ENCODE measurements at places on chromosomes 16 and 17.

GRCh38 chr16:73006026-73006425 lies 41.9 kb downstream of the ZFHX3 start:
- no peak for DNase-seq

GRCh38 chr16:29848420-29849297 lies 14.4 kb downstream of the CDIPT start:
- peak; percentile 70 for DNase-seq

DNA sequence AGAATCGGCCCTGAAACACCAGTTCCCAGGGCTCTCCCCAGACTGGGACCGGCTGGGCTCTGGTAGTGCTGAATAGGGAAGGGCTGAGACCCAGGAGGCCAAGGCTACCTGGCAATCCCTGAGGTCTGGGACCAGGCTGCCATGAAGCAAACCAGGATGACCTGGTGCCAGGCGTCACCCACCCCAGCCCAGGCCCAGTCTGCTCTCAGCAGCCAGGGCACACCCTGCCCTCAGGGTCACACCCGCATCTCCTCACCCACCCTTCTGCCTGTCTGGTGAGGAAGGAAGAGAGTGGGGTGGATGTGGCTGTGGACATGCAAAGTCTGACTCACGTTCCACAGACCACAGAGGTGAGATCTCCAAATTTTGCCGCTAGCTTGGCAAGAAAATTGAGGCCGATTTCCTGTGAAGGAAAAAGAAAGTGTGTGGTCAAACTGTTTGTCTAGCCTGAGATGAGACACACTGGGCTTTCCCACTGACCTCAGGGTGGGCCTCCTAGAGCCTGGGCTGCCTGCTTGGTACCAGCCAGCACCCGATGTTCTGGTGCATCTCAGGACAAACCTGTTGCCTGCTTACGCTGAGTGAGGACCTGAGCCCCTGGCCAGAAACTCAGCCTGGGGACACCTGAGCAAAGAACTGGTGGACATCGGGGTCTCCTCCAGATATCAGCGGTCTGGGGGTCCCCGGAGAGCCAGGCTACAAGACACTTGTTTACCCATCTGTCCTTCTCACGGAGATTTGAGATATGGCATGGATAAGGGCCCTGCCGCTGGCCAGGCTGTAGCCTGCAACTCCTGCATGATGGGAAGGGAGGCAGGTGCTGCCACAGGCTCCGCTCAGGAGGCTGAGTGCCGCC lies 6.3 kb upstream of the RAB37 start:
- DNase-seq: peak; percentile 64

GRCh38 chr17:9087921-9088320 lies 66.6 kb downstream of the NTN1 start:
- DNase-seq: no peak

DNA sequence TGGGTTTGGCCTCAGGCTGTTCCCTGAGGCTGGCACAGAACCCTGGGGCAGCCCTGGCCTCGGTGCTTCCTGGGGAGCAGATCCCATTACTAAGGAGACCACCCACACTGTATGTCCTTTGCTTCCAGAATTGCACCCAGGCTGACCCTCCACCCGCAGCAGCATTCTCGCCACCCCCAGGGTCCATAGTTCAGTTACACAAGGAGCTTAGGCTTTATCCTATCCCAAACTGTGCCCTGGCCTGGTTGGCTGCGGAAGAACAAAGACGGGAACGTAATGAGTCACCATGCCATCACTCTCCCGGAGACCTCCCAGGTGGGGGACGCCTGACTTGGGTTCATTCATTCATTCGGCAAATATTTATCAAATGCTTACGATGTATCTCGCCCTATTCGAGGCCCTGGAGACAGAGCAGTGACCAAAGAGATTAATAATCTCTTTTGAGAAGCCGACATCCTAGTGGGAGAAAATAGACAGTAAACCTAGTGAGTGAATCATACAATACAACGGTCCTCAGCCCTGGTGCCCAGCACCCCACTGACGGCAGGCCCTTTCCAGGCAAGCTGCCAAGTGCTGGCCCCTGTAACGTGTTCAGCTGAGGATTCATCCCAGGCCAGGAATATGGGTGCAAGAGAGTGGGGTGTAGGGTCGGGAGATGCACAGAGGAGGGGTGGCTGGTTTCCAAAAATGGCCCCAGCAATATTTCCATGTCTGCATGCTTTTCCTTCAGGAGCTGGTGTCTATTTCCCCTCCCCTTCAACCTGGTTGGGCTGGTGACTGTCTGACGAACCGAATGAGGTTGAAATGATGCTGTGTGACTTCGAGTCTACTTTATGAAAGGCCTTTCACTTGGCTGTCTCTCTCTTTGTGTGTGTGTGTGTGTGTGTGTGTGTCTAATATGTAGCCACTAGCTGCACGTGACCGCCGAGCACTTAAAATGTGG lies 134.2 kb downstream of the MGAT5B start:
- no peak for DNase-seq

DNA sequence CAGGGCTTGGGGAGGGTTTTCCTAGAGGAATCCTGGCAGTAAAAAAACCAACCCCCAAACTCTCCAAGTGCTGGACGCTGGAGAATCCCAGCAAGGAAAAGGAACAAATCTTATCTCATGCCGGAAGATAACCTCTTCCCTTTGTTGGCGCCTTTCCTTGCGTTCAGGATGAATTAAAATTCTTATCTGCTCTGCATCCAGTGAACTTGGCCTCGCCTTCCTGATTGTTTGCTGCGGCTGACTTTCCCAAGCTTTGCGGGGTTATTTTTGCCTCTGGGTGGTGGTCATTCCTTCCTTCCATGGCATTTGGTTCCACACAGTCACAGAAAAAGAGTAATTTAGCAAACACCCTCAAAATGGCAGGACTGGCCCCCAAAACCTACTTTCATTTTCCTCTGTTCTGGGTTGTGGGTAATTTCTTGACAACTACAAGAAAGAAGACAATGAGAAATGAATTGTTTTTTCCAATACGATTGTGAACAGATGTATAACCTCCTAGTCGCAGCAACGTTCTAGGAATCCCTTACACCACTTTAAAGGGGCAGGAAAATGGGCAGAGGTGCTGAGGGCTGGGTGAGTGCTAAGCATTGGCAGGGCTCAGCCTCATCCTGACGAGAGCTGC lies 77.8 kb downstream of the MRC2 start:
- DNase-seq: no peak

GRCh38 chr17:50884439-50885311 lies 18.5 kb upstream of the TOB1 start:
- no peak for DNase-seq

GRCh38 chr17:82269138-82269881 lies 4.2 kb downstream of the CSNK1D start:
- DNase-seq: no peak

DNA sequence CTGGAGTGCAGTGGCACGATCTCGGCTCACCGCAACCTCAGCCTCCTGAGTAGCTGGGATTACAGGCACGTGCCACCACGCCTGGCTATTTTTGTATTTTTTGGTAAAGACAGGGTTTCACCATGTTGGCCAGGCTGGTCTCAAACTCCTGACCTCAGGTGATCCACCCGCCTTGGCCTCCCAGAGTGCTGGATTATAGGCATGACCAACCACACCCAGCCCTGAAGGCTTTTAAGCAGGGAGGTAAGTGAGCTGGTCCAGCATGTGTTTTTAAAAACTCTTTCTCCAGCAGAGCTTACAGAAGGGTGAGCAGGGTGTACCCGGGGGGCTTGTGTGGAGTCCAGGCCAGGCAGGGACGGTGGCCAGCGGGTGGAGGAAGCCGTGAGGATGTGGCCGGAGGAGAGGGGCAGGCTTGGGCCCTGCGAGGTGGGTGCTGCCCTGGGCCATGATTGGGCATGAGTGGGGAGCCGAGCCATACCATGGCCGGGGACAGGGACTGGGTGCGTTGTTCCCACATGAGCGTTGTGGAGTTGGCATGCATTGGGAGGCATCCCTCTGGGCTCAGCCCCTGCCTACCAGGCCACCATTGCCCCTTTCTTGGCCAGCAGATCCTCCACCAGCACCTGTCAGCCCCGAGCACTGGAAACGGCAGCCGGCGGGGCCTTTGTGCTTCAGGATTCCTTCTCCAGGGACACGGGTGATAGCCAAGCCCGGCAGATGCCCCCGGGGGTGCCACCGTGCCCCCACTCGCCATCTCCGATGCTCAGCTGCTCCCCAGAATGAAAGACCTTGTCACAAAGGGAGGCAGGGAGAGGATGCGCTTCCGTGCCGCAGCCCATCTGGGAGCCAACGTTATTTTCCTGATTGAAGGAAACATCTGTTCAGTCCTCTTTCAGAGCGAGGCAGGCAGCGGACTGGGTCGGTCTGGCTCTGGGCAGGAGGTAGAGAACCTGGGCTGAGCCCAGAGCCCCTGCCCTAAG lies 64.5 kb downstream of the RAI1 start:
- DNase-seq: no peak

- no peak for DNase-seq
Observed at GRCh38 chr17:80885947-80886582, 105.6 kb upstream of the CHMP6 start.

GRCh38 chr16:66131156-66131807 lies 235.2 kb upstream of the CDH5 start:
- no peak for DNase-seq

- no peak for DNase-seq
Observed at GRCh38 chr17:68670967-68671693, 70.0 kb upstream of the FAM20A start.

GRCh38 chr16:74034862-74035261 lies 261.8 kb upstream of the PSMD7 start:
- DNase-seq: no peak

- no peak for DNase-seq
Observed at GRCh38 chr17:28978356-28978964, 27.1 kb upstream of the PHF12 start.

GRCh38 chr17:35708951-35709350 lies 22.5 kb upstream of the RASL10B start:
- DNase-seq: no peak

DNA sequence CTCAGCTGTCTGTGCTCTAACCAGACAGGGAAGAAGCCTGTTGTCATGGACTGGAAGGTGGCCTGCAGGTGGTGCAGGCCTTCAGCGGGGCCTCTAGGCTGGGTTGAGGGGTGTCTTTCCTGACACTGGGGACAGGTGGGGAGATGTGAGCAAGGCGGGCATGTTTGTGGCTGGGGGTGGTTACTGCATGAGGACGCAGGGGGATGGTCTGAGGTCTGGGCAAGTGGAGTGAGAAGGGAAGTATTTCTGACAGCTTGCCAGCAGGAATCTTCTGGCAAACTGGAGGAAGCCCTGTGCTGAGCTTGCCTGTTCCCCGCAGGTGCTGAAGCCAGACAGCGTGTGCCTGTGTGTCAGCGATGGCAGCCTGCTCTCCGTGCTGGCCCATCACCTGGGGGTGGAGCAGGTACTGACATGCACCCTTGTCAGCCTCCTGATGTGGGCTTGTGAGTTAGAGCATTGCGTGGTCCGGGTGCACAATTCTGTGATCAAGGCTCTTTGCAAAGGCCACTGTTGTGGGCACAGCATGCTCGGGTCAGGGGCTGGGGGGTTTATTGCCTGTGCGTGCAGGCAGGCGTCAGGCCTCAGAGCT lies 36.2 kb downstream of the PRMT7 start:
- no peak for DNase-seq

DNA sequence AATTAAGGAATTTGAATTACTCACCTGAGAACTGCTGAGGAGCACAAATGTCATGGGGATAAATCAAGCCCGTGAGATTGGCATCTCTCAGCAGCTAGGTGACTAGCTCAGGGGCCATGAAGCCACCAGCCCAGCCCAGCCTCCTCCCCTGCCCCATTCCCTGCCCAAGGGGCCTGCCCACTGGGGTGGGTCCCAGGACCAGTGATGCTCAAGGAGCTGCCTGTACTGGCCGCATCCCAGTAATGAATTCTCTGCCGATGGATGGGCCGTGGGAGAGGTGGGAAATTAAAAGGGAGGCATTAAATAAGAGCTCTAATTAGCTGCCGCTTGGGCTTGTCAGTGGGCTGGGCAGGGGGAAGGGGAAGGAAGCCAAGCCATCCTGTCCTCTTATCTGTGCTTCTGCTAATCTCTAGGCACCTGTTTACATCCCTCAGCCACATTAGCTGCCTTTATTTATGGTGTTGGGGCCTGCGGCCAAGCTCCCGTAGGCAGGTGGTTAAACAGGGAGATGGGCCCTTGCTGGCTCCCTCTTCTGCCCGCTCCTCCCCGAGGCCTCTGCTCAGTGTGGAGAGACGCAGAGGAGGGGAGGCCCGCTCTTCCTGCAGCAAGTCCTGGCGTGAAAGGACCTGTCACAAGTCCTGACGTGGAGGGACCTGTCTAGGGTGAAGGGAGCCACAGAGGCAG lies 48.8 kb downstream of the PIPOX start:
- DNase-seq: no peak

DNA sequence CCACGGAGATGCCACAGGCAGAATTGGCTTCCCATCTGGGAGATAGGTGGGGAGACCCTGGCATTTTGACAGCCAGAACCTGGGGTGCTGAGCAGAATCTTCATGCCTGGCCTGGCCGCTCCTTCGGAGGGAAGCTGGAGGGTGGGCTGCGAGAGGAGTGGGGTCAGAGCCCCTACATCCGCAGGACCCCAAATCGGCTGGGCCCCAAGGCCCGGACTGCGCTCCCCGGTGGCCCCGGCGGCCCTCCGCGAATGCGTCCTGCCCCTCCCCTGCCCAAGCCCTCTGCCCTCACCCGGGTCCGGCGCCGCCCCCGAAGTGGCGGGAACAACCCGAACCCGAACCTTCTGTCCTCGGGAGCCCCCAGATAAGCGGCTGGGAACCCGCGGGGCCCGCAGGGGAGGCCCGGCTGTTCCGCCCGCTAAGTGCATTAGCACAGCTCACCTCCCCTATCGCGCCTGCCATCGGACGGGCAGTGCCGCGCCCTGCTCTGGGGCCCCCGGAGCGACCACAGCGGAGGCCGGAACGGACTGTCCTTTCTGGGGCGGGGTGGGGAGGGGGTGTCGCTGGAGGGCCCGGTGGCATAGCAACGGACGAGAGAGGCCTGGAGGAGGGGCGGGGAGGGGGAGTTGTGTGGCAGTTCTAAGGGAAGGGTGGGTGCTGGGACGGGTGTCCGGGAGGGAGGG lies 850 bp upstream of the PNMT start:
- no peak for DNase-seq

DNA sequence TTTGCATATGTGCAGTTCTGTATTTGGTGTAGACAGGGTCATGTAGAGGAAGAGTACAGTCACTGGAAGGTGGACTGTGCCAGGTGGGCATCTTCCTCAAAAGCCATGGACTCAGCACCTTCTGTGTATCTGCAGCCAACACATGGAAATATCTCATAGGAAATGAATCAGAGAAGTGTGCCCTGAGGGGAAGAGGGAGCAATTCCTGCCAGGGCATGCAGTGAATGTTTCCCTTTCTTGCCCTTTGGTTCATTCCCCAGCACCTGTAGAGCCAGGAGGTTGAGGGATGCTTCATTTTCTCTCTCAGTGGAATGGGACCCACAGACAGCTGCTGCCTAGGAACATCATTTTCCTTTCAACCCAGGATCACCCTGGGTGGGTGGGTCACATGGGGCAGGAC lies 146.1 kb upstream of the HSBP1 start:
- DNase-seq: no peak
